ENCODE measurements at places on chromosomes 6 and 20. TPM values are rescaled to one million over a fixed set of nuclear protein-coding genes. Genes with fewer than 3 reads are reported as not detected.

GRCh38 chr6:88013015-88013414 is 34.6 kb upstream of the SPACA1 start:
- H3K4me1 ChIP-seq: peaks cover 8% of the 10 kb centered on the region
- H3K27me3 ChIP-seq: no peaks in the 10 kb centered on the region
- no peak overlapping the region for H3K27ac ChIP-seq
- DNase-seq: no peak
- no peaks in the 10 kb centered on the region for H3K36me3 ChIP-seq

The PSORS1C2 gene
- not detected for total RNA-seq

- no peak overlapping the region for H3K27ac ChIP-seq
- DNase-seq: no peak
- H3K27me3 ChIP-seq: peaks cover 7% of the 10 kb centered on the region
- H3K36me3 ChIP-seq: no peaks in the 10 kb centered on the region
These were observed 42.3 kb upstream of the GATA5 start for GRCh38 chr20:62517901-62518610.

GRCh38 chr20:3802524-3803239 is 6.6 kb downstream of the CDC25B start:
- no peak for DNase-seq
- H3K27me3 ChIP-seq: no peaks in the 10 kb centered on the region
- peaks cover 71% of the 10 kb centered on the region for H3K36me3 ChIP-seq

GRCh38 chr20:8094850-8095249 is 37.2 kb upstream of the PLCB1 start:
- peak overlapping the region; percentile 51 for H3K27ac ChIP-seq
- no peak overlapping the region for H3K4me3 ChIP-seq
- peaks cover 2% of the 10 kb centered on the region for H3K27me3 ChIP-seq
- H3K4me1 ChIP-seq: peaks cover 13% of the 10 kb centered on the region
- no peak for DNase-seq

- no peaks in the 10 kb centered on the region for H3K4me1 ChIP-seq
- no peaks in the 10 kb centered on the region for H3K27me3 ChIP-seq
- no peak overlapping the region for H3K4me3 ChIP-seq
- no peaks in the 10 kb centered on the region for H3K36me3 ChIP-seq
These were observed 608.2 kb downstream of the PRKN start for GRCh38 chr6:162119341-162119740.

The OR2J3 gene
- not detected for total RNA-seq

GRCh38 chr6:113857556-113858479 is 673 bp downstream of the MARCKS start:
- peak; percentile 96 for DNase-seq
- peak overlapping the region; percentile 99 for H3K27ac ChIP-seq
- peaks cover 16% of the 10 kb centered on the region for H3K4me1 ChIP-seq
- no peaks in the 10 kb centered on the region for H3K27me3 ChIP-seq

GRCh38 chr6:76881414-76881813 is 581.9 kb downstream of the HTR1B start:
- H3K4me3 ChIP-seq: no peak overlapping the region
- H3K4me1 ChIP-seq: peaks cover 10% of the 10 kb centered on the region
- no peaks in the 10 kb centered on the region for H3K36me3 ChIP-seq

DNA sequence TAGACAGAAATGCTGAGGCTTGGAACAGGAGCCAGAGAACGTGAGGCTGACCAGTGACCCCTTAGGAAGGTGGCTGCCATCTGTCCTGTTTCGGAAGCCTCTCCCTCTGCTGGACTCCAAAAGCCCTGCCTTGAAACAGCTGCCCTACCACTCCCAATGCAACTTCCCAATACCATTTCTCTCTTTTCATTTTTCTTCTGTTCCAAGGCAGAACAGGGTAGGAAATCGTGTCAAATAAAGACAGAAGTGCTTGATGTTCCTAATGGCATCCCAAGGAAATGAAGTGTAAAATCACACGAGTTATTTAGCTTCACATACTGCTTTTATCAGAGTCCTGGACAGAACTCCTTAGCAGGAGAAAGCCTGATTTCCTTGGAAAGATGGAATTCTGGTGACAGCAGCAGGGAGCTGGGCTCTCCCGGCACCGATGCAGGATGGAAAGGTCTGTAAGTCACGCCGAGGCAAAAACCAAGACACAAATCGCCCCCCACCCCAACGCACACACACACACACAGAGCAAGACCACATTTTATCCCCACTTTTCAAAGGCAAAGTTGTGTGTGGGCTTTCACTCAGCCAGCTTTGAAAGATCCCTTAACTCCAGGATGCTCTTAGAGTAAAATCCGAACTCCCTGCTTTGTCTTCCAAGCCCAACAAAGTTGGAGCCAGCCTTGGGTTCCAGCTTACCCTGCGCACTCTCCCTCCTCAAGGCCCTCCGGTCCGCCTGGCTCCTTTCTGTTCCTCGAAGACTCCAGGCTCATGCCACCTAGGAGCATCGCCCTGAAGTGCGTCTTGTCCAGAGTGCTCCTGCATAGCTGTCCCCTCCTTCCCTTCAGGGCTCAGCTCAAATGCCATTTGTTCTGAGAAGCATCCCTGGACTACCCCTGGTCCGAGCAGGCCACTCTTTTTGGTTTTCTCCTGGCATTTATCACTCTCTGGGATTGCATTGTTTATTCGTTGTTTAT is 11.6 kb upstream of the STX16 start:
- peaks cover 15% of the 10 kb centered on the region for H3K4me1 ChIP-seq
- H3K4me3 ChIP-seq: no peak overlapping the region
- DNase-seq: no peak
- H3K27ac ChIP-seq: no peak overlapping the region
- no peaks in the 10 kb centered on the region for H3K27me3 ChIP-seq
- no peaks in the 10 kb centered on the region for H3K36me3 ChIP-seq

The RSPH4A gene
- total RNA-seq: 0.59 TPM

DNA sequence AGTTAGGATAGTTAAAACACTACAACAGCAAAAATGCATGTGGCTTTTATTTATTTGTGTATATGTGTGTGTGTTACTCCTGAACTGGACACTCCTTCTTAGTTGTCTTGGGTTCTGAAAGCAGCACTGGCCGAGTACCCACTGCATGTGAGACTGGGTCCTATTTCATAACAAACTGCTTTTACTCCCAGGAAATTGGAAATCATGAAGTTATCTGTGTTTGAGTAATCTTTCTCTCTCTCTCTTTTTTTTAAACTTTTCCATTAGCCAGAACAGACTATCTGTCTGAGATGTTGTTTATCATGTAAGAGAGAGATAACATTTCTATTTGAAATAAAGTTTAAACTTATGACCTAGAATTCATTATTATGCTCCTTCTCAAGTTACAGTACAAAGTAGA is 110.4 kb downstream of the LIN28B start:
- no peaks in the 10 kb centered on the region for H3K4me1 ChIP-seq
- no peak for DNase-seq
- peaks cover 33% of the 10 kb centered on the region for H3K27me3 ChIP-seq
- no peaks in the 10 kb centered on the region for H3K36me3 ChIP-seq

The ELOVL4 gene
- 6.8 TPM for total RNA-seq

The TFAP2B gene
- not detected for total RNA-seq

The GABRR1 gene
- total RNA-seq: not detected

DNA sequence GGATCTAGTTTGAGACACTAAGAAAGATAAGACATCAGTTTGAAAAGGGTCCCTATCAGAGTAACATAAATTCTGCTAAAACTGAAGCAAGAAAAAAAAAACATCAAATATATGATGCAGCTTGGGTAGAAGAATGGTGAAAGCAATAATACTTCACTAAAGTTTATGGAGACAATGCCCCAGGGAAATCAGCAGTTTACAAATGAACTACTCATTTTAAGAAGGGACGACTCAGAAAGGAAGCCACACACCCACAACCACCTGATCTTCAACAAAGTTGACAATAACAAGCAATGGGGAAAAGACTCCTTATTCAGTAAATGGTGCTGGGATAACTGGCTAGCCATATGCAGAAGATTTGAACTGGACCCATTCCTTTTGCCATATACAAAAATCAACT is 143.5 kb downstream of the TPBG start:
- H3K27ac ChIP-seq: no peak overlapping the region
- DNase-seq: no peak
- no peaks in the 10 kb centered on the region for H3K36me3 ChIP-seq
- H3K4me3 ChIP-seq: no peak overlapping the region

DNA sequence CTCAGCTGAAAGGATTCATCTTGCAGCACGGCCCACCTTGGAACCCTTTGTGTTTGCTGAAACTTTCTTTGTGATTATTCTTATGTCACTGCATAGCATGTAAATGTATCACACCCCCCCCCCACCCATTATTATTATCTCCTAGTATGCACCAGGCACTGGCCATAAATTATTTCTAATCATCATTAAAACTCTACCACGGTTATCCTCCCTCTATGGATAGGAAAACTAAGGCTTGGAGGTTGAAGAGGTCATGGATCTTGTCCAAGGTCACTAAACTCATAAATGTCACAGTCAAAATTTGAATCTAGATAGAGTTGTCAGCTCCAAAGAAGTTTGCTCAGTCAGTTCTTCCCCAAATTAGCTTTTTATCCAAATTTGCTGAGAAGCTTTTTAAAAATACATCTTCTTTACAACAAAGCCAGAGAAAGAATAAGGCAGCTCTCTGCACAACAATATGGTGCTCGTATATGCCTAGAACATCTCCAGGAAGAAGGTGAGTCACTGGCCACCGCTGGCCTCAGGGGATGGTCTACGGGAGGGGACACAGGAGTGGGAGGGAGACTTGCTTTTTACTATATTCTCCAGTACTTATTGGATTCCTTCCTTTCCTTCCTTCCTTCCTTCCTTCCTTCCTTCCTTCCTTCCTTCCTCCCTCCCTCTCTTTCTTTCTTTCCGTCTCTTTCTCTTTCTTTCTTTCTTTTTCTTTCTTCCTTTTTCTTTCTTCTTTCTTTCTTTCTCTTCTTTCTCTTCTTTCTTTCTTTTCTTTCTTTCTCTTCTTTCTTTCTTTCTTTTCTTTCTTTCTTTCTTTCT is 134.5 kb downstream of the VEGFA start:
- H3K4me3 ChIP-seq: no peak overlapping the region
- H3K27me3 ChIP-seq: no peaks in the 10 kb centered on the region
- H3K27ac ChIP-seq: no peak overlapping the region
- DNase-seq: no peak
- no peaks in the 10 kb centered on the region for H3K4me1 ChIP-seq
- no peaks in the 10 kb centered on the region for H3K36me3 ChIP-seq

The KHDC1L gene
- 0.72 TPM for total RNA-seq

DNA sequence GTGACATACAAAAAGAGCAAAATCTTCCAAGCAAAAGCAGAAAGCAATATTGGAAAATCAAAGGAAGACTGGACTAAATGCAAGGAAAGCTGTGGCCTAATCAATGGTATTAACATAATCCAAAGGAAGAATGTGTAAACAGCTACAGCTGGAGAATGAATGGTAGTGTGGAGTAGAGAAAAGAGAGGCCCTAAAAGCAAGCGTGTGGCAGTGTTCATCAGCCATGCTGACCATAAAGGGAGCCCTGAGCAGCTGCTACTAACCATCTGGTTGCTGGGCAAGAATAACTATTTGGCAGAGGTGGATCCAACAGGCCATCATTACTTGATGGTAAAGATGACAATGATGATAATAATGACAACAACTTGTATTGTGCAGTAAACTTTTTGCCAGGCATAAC is 148.5 kb upstream of the BEND6 start:
- peaks cover 72% of the 10 kb centered on the region for H3K4me1 ChIP-seq
- H3K4me3 ChIP-seq: no peak overlapping the region

- H3K27me3 ChIP-seq: no peaks in the 10 kb centered on the region
- no peaks in the 10 kb centered on the region for H3K36me3 ChIP-seq
- no peaks in the 10 kb centered on the region for H3K4me1 ChIP-seq
- no peak for DNase-seq
- no peak overlapping the region for H3K4me3 ChIP-seq
These were observed 31.9 kb downstream of the NRSN1 start for GRCh38 chr6:24157886-24158285.

The GINS1 gene
- 2.4 TPM for total RNA-seq

DNA sequence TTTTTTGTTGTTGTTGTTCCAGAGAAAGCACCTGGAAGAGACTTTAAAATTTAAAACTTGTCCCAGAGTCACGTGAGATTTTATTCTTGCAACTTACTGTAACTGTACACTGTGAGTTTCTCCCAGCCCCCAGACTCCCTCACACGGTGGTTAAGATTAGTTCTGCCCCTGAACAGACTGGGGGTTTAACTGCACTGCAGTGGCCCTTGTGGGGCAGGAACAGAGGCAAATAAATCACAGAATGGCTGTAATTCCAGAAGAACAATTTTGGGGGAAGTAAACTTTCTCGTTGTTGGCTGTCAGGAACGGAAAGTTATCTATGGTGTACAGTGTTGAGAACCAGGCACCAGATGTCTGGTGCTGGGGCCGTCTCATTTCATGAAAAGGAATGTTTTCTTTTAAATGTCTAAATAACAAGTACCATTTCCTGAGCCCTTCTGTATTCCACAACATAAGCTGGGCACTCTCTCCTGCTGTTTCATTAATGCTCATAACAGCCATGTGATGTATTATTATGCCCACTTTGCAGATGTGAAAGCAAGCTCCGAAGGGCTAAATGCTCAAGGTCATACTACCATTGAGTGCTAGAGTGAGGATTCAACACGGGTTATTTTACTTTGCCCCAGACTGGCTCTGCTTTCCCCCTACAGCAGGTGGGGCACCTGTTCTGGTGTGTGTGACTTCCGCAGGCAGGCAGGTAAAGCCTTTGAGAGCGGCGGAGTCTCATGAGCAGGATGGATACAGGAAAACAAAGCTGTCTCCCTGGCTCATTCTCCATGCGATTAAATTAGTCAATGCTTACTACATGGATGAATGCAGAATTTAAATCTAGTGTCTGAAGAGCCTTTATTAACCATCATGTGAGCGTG is 30.5 kb downstream of the CNKSR3 start:
- H3K4me1 ChIP-seq: peaks cover 29% of the 10 kb centered on the region
- no peaks in the 10 kb centered on the region for H3K36me3 ChIP-seq
- H3K4me3 ChIP-seq: peak overlapping the region; percentile 58
- DNase-seq: no peak

DNA sequence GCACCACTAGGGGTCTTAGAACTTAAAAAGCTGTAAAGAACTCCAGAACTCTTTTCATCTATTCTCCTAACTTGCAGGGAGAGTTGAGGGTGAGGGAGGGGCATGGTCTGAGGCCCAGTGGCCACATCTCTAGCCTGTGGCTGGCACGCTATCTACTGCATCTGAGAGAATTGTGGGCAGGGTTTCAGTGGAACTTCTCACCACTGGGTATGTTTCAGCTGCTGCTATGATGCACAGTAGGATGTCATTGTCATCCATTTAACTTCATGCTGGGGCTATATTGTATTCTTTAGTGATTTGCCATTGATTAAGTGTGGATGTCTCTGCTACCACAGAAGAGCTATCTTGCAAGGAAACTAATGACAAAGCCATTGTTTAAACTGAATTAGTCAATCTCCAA is 4.5 kb downstream of the TMEM14A start:
- H3K4me3 ChIP-seq: no peak overlapping the region
- peaks cover 9% of the 10 kb centered on the region for H3K4me1 ChIP-seq
- no peaks in the 10 kb centered on the region for H3K36me3 ChIP-seq
- peaks cover 3% of the 10 kb centered on the region for H3K27me3 ChIP-seq
- H3K27ac ChIP-seq: no peak overlapping the region

The HLA-DQA2 gene
- total RNA-seq: not detected

GRCh38 chr20:59437601-59438031 is 137.2 kb downstream of the EDN3 start:
- H3K27ac ChIP-seq: no peak overlapping the region
- no peaks in the 10 kb centered on the region for H3K36me3 ChIP-seq
- H3K4me3 ChIP-seq: no peak overlapping the region
